ENCODE measurements at places on chromosomes 1 and 21. TPM values are rescaled to one million over a fixed set of nuclear protein-coding genes. Genes with fewer than 3 reads are reported as not detected.
A peak's percentile ranks its signal among the peaks of the same experiment; 100 is the strongest.

DNA sequence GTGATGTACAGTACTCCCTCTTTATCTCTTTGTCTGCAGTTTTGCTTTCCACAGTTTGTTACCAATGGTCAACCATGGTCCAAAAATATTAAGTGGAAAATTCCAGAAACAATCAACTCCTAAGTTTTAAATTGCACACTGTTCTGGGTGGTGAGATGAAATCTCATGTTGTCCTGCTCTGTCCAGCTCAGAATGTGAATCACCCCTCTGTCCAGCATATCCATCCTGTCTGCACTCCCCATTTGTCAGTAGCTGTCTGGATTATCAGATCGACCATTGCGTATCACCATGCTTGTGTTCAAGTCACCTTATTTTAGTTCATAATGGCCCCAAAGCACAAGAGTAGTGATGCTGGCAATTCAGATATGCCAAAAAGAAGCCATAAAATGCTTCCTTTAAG lies 118.2 kb upstream of the PDE4B start:
- no peak for DNase-seq

- DNase-seq = no peak
Observed at GRCh38 chr21:34690041-34690792, 21.4 kb downstream of the CLIC6 start.

GRCh38 chr1:200260597-200261335 lies 149.1 kb downstream of the ZNF281 start:
- no peak for DNase-seq

DNA sequence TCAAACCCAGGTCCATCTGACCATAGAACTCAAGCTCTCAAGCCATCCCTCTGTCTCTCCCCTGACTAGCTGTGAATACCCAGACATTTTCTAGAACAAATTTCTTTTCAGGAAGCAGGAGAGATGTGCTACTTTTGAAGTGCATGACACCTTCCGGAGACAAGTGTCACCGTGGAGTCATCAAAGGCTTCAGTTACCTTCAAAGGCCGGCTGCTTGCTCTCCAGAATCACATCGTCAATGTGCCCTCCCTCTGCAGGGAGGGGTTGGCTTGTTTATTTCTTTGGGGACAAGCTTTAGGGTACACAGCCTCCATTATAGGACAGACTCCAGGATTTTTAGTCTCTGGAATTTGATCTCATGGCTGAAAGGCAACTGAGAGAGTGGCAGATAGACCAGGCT lies 37.7 kb upstream of the IGSF21 start:
- no peak for DNase-seq

GRCh38 chr1:21396516-21396915 lies 43.4 kb upstream of the NBPF3 start:
- no peak for DNase-seq

DNA sequence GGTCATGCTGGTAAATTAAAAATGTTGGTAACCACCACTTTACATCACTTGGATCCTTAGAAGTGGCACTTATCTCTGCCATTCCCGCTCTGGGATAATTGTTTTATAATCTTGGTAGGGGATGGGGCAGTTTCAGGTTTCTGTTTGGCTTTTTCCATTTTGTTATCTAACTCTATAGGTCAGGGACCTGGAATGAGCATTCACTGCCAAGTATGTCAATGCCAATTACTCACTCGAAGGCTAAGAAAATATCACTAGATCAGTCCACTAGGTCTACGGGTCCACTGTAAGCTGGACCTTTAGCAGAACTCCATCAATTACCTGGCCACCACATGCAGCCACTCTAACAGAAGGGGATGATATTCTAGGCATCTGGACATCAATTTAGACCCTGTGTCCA lies 4.5 kb upstream of the DIP2A start:
- no peak for DNase-seq

GRCh38 chr1:205436776-205437410 lies 15.0 kb upstream of the LEMD1 start:
- DNase-seq = no peak

DNA sequence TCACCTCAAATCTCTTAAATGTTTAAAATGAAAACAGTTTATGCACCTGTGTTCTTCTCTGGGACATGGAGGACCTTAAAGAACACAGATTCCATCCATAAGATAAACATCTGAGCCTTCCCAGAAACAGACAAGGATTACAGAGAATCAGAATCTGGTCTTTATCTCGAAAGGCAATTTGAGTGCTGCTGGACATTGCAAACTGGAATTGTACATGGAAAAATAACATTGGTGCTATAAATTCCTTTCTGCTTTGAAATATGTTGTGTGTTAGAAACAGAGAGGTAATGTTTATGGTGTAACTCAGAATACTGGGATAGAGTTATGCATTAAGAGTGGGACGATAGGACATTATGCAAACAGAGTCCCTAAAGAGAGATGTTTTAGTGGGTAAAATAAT lies 6.6 kb upstream of the DDR2 start:
- DNase-seq = no peak

- peak; percentile 34 for DNase-seq
Observed at GRCh38 chr1:117271959-117272358, 61.2 kb upstream of the VTCN1 start.

GRCh38 chr1:72241397-72241796 lies 40.9 kb downstream of the NEGR1 start:
- no peak for DNase-seq

GRCh38 chr1:221394011-221394544 lies 347.8 kb downstream of the DUSP10 start:
- no peak for DNase-seq

GRCh38 chr21:46253610-46254124 lies 25.1 kb upstream of the LSS start:
- no peak for DNase-seq

- DNase-seq = no peak
Observed at GRCh38 chr1:160307118-160307791, 22.3 kb upstream of the PEX19 start.

- no peak for DNase-seq
Observed at GRCh38 chr21:42941696-42942085, 16.3 kb upstream of the ERVH48-1 start.

DNA sequence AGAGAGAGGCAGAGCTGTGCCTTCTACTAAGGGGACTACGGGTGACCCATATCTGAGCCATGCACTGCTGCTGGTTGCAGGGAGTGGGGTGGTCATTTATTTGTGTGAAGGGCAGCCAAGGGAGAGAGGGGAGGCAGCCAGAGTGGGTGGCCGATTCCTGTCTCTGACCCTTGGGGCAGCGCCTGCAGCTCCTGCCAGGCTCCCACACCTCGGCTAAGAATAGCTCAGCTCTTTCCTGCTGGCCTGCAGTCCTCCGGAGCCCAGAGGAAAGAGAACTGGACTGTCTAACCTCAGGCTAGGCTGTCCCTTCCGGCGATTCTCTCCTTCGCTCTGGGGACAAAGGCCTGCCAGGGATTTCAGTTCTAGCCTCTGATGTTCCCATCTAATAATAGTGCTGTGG lies 11.6 kb upstream of the CD34 start:
- no peak for DNase-seq

The CELA2B gene
- total RNA-seq = not detected

The CSTB gene
- 55.3 TPM for total RNA-seq

The SV2A gene
- total RNA-seq = 27.7 TPM

The SPATA1 gene
- total RNA-seq = not detected

The MATN1 gene
- not detected for total RNA-seq

The OR2M3 gene
- not detected for total RNA-seq

All from HT1080 (cell line).